ENCODE measurements at places on chromosomes 4 and X.

- no peak for DNase-seq
Observed at GRCh38 chrX:20225488-20225833, 41.2 kb downstream of the RPS6KA3 start.

- no peak for DNase-seq
Observed at GRCh38 chr4:13977746-13978145, 350.2 kb upstream of the BOD1L1 start.

- DNase-seq, result no peak
Observed at GRCh38 chr4:73006286-73006990, 63.1 kb downstream of the COX18 start.

DNA sequence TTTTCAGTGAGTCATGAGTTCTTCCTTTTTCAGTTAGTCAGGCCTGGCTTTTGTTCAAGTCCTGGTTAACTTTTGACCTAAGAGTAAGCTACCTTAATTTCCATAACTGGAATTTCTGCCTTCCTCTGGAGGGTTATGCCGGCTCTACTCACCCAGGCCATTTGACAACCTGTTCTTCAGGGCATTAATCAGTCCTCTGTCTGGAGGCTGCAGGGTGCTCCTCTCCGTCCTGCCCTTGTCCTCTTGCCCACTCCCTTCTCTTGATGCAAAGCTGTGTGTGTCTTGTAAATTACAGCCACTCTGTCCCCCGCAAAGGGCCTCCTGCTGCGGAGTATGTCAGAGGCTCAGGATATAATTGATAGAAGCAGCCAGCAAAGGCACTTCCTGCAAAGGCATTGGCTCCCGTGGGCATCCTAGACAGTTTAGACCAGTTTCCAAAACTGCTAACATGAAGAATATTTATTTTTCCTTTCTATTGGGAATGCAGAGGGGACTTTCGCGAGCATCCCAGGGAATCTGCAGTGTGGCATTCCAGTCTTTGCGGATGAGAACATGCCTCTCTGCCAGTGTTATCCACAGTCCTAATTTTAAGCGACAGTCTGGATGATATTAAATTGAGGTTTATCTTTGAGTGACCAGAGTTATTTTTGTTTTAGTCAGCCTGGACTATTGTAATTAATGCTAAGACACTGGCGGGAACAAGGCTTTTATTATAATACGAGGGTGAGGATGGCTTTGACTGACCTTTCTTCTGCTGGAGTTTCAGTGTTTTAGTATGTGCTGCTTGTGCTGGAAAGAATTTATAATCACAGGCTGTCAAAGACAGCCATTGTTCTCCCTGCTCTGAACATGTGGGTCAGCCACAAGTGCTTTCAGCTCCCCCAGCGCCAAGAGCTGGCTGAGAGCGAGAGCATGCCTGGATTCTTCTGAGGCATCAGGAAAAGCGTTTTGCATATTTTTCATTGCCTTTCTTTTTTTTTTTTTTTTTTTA lies 74.2 kb downstream of the LIMCH1 start:
- no peak for DNase-seq

- no peak for DNase-seq
Observed at GRCh38 chr4:25771672-25772071, 91.1 kb downstream of the SEL1L3 start.

- no peak for DNase-seq
Observed at GRCh38 chrX:776529-777230, 146.1 kb downstream of the SHOX start.

GRCh38 chrX:141897690-141898089 lies 6.0 kb upstream of the MAGEC1 start:
- DNase-seq, result no peak

DNA sequence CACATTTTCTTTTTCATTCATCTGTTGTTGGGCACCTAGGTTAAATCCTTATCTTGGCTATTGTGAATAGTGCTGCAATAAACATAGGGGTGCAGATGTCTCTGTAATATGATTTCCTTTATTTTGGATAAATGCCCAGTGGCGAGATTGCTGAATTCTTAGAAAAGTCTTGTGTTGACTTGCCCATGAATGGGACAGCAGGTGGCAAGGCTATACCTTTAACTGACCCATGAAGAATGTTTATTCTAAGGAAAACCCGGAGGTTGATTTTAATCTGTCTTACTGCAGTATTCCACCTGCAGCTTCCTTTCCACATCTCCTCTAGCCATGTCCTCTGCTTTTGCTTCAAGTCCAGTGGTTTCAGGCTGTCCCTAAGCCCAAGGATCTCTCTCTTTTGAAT lies 220.6 kb downstream of the SNCA start:
- DNase-seq, result no peak

DNA sequence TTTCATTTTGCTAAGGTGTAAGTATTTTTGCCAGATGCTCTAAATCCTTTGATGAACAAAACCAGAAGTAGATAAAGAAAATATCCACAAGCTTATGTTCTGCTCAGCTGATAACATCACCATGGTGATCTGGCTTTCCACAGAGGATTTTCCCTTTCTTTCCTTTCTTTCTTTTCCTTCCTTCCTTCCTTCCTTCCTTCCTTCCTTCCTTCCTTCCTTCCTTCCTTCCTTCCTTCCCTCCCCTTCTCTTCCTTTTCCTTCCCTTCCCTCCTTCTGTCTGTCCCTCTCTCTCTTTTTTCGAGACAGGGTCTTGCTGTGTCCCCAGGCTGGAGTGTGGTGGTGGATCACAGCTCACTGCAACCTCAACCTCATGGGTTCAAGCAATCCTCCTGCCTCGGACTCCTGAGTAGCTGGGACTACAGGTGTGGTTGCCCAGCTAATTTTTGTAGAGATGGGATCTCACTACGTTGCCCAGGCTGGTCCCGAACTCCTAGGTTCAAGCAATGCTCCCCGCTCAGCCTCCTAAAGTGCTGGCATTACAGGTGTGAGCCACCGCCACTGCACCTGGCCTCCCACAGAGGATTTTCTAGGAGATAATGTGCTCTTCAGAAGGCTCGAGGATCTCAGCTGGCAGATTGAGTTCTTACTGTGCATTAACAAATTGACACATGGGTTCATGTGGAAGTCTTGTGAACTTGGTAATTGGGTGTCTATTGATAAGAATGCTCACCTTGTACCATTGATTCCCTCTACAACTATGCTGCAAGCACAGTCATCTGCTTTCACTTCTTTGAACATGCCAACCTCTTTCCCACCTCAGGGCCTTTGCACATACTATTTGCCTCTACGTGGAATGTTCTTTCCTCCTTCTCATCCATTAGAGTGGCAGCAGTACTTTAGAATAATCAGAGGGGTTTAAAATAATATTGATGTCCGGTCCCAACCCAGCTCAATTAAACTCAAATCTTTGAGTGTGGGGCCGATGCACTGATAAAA lies 1.4 kb upstream of the RHOH start:
- DNase-seq, result no peak

DNA sequence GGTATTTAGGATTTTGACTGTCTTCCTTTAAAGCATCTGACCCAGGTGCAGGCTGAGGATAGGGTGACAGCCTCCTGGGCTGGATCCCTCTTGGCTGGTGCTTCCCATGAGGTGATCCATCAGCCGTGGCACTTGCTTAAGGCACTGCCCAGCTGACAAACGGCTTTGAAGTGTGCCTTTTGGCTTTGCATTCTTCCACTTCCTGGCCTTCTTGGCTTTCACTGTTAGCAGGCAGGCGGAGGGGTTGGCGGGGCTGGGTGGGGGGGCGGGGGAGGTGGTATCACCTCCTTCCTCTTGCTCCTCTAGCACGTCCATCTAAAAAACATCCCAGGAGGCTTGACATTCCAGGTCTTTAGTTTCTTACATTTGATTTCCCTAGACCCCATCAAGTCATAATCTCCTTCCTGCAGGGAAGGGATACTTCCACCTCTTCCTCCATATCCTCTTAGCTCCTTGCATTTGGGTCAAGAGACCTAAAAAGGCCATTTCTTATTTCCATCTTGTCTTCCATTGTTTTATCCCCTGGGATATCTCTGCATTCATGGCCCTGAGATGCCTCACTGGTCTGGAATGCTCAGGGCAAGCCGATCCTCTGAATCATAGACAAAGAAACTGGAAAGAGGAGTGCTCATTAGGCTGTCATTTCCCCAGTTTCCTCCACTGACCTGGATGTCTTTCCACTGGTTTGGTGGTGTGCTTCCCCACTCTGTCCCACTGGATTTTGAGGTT lies 11.3 kb upstream of the APLN start:
- no peak for DNase-seq

DNA sequence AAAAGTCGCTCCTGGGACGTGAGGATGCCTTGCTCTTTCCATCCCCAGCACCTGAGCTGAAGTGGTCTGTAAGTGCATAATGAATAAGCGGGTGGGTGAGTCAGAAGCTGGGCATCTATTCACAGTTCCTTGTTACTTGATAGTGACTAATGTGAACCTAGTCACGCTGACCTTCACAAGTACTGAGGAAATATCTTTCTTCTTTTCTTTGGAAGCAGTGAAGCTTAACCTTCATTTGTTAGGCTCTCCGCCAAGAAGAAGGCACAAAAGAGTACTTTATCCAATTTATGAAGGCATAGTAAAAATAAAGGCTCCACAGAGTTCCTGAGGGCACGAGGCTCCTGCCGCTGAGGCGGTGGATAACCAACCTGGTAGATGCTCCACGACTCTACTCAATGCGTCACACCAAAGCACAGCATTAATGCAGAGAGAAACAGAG lies 475.7 kb upstream of the SLIT2 start:
- DNase-seq, result no peak

DNA sequence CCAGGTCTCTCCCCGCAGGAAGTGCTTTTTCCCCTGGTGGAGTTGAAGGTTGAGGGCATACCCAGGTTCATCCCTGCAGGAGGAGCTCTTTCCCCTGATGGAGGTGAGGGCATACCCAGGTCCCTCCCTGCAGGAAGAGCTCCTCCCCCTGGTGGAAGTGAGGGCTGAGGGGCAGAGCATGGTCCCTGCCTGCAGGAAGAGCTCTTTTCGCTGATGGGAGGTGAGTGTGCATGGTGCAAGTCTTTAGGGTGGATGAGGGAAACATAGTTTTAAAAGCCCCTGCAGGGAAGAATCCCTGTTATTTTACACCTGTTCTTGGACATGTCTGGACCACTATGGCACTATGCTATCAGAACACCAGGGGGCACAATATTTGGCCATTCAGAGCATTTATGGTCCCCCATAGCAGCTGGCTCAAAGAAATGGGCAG lies 43.7 kb upstream of the PUDP start:
- no peak for DNase-seq

DNA sequence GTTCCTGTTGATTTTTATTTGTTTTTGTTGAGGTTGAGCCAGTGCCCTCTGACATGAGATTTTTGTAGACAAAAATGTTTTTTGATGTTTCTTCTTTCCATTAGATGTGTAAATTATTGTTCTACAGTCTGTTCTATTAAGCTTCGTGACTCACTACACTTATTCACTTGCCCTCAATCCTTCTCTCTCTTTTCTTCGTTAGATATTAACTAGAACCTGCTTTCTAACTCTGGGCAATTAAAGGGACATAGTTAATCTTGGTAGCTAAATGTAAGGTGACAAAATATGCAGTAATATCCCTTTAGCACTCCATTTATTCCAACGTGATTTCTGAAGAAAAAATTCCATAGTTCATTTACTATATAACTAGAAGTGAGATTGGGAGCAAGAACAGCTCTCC lies 333.9 kb downstream of the PDHA2 start:
- DNase-seq, result no peak

- DNase-seq, result no peak
Observed at GRCh38 chr4:145285928-145286327, 105.5 kb upstream of the OTUD4 start.
